ENCODE measurements at places on chromosomes 7 and 10.

DNA sequence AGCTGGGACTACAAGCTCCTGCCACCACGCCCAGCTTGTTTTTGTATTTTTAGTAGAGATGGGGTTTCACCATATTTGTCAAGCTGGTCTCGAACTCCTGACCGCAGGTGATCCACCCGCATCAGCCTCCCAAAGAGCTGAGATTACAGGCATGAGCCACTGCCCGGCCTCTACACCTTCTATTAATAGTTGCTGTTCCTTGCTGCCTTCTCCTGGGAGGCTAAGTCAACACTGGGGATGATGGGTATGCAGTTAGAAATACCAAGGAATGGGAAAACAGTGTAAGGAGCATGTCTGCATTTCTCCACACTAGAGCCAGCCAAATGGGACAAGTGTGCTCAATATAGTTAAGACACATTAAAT is 97.3 kb upstream of the PDLIM1 start:
- DNase-seq, result no peak

DNA sequence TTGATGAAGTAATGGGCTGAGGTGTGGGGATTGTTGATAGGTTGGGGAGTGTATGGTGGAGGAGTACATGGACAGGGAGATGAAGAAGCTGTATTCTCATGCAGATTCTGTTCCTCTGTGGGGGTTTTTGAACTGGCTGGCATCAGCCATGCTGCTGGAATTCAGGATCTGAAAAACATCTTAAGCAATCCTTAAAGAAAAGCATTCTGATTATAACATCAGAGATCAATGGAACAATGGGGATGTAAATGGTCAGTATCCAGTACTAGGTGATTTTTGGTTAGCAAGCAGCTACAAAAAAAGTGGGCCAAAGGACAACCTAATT is 247.5 kb upstream of the GALNT17 start:
- no peak for DNase-seq

- DNase-seq, result no peak
Observed at GRCh38 chr10:99730026-99730425, 1.9 kb downstream of the COX15 start.

DNA sequence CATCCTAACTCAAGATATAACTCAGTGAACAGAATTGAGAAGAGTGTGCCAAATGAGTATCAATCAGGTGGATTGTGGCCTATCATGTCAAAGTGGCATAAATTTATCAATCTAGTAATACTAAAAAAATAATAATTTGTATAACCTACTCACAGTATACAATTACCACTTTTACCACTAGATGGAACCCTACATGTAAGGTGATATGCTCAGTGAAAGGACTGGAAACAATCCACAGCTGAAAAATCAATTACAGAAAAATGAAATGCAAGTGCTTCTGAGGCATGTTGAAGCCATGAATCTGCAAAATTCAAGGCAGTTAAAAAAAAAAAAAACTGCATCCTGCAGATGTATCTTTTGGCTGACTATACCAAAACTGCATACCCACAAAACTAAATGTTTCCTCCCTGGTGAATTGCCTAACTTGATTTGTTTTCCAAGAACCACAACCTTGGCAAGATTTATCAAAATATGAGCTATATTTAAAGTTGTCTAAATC is 13.9 kb downstream of the ARHGAP19 start:
- no peak for DNase-seq
